ENCODE measurements at places on chromosomes 12 and 14.

DNA sequence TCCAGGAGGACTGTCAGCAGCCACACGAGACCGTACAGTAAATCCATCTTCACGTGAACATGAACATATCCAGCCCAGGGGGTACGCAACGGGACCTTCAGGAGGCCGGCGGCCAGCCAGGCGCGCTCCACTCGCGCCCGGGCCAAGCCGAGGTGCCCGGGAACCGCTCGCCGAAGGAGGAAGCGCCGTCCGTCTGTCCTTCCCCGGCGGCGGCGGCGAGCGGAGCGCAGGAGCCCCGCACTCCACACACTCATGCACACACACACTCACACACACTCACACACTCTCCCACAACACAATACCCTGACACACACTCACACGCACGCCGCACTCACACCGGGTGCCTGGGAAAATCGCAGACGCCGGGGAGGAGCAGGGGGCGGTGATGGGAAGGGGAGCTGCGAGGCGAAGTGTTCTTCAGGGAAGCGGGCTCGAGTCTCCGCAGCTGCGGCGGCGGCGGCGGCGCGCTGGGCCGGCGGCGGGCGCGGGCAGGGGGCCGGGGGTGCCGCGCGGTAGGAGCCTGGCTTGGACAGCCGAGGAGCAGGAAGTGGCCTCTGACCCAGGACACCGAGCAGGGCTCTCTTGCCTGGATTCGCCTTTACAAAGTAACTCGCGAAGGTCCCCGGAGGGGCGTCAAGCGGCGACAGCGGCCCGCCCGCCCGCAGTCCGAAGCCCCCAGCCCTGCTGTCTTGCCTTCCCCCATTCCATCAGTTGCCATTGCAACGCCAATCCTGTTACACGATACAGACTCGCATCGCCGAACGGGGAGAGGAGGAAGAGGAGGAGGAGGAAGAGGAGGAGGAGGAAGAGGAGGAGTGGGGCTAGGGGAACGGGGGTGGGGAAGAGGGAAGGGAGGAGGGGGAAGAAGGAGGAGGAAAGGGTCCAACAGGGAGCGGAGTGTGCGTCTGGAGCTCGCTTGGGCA lies 601 bp downstream of the MDGA2 start:
- no peak for DNase-seq

- DNase-seq, result no peak
These were observed 85.8 kb downstream of the LLPH start for GRCh38 chr12:66044731-66045130.

GRCh38 chr14:75128596-75128990 lies 1.7 kb upstream of the NEK9 start:
- DNase-seq, result no peak

GRCh38 chr12:31724557-31724956 lies 4.3 kb downstream of the AMN1 start:
- no peak for DNase-seq

DNA sequence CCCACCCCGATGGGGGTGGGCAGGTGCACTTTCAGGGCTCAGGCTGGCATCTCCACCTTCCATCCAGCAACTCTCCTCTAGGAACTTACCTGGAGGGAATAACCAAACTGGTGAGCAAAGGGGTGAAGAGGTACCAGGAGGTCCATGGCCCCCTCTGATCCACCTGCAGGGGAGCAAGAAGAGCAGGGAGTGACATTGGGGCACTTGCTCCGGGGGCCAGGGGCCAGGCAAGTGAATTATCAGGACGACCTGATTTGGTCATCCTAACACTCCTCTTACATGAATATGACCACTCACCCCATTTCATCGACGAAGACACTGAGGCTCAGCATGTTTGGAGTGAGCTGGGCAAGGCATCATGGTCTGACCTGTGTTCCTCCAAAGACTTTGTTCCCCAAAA lies 6.0 kb downstream of the DIO3 start:
- no peak for DNase-seq

GRCh38 chr14:105343194-105343593 lies 28.6 kb downstream of the PACS2 start:
- no peak for DNase-seq

DNA sequence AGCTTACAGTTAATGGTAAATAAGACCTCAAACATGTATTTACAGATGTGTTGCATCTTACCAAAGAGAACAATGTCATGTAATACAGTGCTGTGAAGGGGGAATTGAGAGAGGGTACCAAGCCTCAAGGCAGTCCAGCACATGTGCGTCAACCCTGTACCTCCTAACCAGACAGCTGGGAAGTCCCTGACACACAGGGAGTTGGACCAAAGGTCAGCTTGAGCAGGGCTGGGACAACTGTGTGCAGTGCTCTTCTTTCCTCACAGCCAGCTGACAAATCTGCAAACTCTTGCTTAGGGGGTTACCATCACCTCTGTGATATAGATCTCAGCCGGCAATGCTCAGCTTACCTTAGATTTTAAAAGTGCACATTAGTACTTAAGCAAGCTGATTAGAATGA lies 56.8 kb upstream of the RIC8B start:
- DNase-seq, result no peak

DNA sequence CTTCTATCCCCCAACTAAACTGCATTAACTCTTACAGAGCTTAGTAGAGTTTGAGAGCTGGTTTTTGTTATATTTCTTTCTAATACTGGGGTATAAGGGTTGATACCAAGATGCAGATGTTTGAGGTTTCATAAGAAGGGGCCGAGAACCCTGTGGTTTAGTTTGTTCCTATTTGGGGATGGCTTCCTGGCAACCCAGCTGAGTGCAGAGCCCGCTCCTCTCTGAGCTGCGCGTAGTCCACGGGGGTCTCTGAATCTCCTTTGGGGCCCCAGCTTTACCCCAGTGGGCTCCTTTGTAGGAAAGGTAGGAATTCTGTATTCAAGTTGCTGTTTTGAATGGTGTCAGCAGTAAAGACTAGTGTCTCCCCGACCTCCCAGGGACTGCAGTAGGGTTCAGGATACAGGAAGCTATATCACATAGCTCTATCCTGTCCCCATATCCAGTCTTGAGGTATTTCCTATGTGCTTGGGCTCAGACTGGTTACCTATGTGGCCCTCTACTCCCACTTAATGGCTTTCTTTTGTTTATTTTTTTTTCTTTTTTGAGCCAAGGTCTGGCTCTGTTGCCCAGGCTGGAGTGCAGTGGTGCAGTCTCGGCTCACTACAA lies 25.4 kb downstream of the PLXNC1 start:
- no peak for DNase-seq

GRCh38 chr12:93191423-93191822 lies 186.3 kb upstream of the NUDT4 start:
- DNase-seq, result no peak

DNA sequence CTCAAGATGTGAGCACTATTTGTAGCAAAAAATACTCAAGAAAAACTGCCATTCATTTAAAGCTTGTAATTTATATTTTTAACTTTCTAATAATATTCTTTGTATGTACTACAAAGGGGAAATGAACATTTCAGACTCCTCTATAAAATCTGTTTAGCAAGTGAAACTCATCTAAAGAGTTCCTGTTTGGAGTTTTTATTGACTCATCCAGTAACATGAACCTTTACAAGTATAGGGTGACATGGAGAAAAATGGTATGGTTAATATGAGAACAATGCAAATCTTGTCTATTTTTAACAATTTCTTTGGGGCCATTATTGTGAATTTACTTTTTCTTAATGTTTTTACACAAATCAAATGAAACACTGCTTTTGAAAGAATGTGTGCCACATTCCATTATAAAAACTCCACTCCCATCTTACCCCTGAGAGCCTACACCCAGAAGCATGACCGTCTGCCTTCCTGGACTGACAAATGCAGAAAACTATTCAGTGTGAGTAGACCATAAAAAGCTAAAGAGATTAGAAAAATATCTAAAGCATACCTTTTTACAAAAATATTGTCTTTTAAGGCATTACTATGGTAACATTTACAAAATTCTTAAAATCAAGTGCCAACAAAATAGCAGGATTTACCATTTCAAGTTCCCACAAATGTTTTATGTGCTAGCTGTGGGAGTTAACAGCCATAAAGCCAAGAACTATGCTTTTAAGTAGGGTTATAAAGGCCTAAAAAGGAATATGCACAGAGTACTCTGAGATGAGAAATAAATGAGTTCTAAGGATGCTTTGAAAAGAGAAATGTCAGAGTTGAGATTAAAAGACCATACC lies 144.0 kb downstream of the ADAMTS20 start:
- DNase-seq, result no peak

GRCh38 chr12:988646-989045 lies 2.4 kb upstream of the ERC1 start:
- DNase-seq, result no peak
